Posterior vena cava (tissue), 2 donors: ENCODE measurements at places on chromosomes 5 and 9. TPM values are rescaled to one million over a fixed set of nuclear protein-coding genes. Genes with fewer than 3 reads are reported as not detected.

The PPP3R2 gene
- not detected for total RNA-seq

The IL33 gene
- total RNA-seq = 83.1 TPM

The FOXD4 gene
- total RNA-seq = 0.24 TPM

The MYMK gene
- not detected for total RNA-seq

The TMEM171 gene
- 0.14 TPM for total RNA-seq

The PRUNE2 gene
- total RNA-seq = 357 TPM

The TLX3 gene
- not detected for total RNA-seq

The GPR150 gene
- 0.23 TPM for total RNA-seq

The SERF1B gene
- 28.0 TPM for total RNA-seq

The CDH9 gene
- not detected for total RNA-seq

The GMCL2 gene
- not detected for total RNA-seq

The ABCA1 gene
- total RNA-seq = 32.9 TPM

The MSMP gene
- total RNA-seq = 1.7 TPM
